ENCODE measurements at places on chromosomes 12 and 14.

- DNase-seq, result peak; percentile 44
Observed at GRCh38 chr14:24389226-24389848, 9.5 kb upstream of the NYNRIN start.

DNA sequence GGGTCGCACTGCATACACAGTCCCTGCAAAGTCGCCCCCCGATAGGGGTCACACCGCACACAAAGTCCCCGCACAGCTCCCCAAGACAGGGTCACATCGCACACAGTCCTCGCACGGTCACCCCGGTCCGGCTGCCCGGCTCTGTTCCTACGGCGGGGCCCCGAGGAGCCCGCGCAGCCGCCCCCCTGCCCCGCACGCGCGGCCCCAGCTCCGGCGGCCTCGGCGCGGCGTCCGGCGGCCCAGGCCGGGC is 300 bp downstream of the SSH1 start:
- DNase-seq, result no peak

- DNase-seq, result peak; percentile 78
Observed at GRCh38 chr12:64610660-64611340, 505 bp downstream of the RASSF3 start.

DNA sequence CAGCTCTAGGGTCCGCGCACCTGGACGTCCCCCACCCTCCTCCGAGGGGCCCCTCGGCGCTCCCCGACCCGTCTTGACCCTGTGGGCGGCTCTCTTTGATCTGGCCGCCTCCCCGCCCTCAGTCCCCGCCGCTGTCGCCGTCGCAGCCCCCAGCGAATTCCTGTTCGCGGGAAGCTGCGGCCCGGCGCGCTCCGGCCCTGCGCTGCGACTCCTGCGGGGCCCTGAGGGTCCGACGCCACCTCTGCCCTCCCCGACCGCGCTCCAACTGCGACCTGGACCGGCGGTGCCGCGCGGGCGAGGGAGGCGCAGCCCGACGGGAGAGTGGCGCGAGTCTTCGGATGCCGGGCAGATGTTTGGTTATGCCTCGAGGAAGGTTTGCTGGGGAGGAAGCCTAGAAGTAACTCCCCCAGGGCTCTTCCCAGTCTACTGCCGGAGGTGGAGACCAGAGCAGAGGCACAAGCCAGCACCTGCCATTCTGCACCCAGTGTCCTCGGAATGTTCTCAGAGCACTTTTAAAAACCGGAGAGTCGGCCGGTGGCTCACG is 440 bp upstream of the ISM2 start:
- no peak for DNase-seq

- no peak for DNase-seq
Observed at GRCh38 chr14:106185837-106186233, 659.5 kb downstream of the TMEM121 start.

DNA sequence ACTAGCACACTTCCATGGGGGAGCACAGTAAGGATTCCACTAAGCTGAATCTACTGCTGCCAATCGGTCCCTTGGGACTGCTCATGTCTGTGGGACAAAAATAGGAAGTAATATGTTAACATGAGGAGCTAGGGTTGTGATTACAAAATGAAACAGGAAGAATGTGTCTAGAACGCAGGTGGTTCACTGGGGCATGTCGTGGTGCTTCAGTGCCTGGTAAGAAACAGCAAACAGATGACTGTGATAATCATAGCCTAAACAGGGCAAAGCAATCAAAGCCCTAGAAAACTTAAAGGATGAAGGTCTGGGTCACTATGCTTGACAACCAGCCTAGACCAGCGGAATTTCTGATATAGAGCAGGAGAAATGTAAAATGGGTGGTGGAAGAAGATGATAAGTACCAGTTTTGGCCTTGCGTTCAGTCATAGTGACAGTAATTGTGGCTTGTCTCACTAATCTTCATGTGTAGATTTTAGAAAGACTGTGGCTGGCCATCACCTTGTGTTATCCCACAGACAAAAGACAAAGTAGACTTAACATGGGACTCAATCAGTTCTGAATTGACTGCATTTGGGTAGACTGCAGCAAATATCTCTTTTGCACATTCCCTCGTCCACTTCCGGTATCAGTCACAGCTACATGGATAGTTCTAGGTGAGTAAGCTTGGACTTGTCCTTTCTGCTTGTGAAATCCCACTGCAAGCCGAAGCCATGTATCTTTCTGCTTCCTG is 51.4 kb downstream of the WASHC3 start:
- no peak for DNase-seq

DNA sequence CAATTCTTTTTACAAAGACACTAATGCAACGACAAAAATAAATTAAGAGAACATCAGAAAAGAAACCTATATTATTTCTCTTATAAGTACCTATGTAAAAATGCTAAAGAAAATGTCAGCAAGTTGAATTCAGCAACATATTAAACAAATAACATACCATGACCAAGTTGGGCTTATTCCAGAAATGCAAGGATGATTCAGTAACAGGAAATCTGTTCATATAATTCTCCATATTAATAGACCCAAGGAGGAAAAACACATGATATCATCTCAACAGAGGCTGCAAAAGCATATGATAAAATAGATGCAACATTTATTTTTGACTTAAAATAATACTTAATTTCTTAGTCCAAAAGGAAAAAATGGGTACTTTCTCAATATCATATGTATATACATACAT is 25.1 kb upstream of the GPHB5 start:
- no peak for DNase-seq

DNA sequence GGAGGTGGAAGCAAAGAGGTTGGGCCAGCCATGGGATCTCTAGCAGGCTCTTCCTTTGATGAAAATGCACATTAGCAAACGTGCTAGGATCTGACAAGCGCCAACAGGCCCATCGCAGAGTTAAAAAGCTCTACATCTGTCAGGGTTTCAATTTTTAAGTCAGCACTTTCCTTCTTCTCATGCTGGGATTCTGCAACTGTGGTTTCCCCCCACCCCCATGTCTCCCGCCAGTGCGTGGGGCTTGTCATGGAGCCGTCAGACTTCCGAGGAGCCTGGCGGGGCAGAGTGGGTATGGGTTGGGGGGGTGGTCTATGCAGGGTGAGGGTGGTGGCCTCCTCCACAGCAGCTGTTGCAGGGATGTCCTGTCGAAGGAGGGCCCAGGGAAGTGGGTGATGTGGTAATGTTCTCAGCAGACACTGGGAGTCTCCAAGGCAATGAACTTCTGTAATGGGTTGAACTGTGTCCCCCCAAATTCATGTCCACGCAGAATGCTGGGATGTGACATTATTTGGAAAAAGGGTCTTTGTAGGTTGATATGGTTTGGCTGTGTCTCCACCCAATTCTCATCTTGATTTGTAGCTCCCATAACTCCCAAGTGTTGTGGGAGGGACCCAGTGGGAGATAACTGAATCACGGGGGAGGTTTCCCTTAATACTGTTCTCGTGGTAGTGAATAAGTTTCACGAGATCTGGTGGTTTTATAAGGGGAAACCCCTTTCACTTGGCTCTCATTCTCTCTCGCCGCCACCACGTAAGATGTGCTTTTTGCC is 115.2 kb upstream of the MAP1LC3B2 start:
- no peak for DNase-seq

- DNase-seq, result peak; percentile 58
Observed at GRCh38 chr12:27198036-27198435, 46.0 kb upstream of the STK38L start.

DNA sequence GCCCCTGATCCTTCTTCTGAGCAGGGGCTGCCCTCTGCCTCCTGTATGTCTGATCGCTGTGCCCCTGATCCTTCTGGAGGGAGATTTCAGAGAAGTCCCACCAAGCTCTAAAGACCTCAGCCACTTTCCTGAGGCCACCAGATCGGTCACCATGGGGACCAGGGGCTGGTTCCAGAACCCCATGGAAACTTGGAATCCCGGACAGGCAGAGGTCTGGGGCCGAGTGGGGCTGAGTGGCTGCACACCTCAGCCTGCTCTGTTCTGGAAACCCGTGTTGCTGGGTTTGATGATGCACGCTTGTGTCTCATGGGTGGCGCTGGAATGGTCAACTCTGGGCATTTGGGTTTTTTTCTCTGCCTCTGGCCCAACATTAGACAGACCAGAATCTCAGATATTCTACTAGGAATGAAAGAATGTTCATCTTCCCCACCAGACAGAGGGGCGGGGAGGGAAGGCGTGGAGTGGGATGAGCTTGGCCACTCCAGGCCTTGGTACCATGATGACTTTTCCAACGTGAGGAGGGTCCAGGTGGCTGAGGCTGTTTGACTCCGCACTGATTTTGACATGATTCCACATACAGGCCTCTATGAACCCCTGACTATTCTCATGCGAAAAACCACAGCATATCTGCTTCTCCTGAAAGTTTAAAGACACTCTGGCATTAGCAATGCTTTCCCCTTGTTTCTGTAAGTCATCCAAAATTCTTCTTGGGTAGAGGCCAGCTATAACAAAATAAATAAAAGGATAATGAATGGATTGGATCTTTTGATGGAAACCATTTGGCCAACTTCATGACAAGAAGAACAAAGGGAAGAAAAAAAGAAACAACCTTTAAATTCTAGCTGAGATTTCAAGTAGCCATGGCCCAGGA is 114.5 kb downstream of the ADGRD1 start:
- no peak for DNase-seq

DNA sequence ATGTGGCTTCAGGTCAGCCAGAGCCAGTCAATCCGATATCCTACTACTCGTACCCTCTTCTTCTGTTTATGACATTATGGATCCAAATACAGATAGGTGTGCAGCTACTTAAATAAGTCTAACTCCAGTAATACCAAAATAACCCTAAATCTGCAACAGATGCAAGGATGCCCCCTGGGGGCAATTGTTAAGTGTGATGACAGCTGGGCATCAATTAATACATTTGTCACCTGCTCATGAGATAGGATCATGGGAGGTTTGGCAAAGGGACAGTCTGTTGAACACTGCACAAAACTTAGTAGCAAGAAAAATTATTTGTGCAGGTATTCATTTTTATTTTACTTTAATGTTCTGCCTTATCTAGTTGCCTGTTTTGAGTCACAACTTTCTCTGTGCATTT is 83.2 kb downstream of the SLC38A6 start:
- DNase-seq, result no peak

DNA sequence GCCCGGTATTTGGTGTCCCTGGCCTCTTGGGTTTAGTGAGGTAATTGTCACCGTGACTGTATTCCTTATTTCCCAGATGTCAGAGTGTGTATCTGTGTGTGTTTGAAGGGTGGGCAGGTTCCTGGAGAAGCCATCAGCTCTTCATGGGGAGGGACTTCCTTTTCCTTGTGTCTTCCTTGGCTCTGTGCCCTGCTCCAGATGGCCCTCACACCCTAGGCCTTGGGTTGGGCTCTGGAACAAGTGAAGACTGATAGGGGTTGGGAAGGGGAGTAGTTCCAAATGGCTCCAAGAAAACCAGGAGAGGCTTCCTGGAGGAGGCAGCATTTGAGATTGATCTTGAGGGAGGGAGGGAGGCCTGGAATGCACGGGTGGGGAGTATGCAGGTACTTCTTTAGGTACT is 43.8 kb upstream of the PRIMA1 start:
- DNase-seq, result no peak
